Hematopoietic multipotent progenitor cell treated with erythropoietin and hydrocortisone succinate and interleukin-3 and kit ligand, for 6 days (in vitro differentiated cells): ENCODE measurements at places on chromosomes 6 and 20.

GRCh38 chr6:110089323-110089722 is 90.1 kb downstream of the WASF1 start:
- no peak for DNase-seq

DNA sequence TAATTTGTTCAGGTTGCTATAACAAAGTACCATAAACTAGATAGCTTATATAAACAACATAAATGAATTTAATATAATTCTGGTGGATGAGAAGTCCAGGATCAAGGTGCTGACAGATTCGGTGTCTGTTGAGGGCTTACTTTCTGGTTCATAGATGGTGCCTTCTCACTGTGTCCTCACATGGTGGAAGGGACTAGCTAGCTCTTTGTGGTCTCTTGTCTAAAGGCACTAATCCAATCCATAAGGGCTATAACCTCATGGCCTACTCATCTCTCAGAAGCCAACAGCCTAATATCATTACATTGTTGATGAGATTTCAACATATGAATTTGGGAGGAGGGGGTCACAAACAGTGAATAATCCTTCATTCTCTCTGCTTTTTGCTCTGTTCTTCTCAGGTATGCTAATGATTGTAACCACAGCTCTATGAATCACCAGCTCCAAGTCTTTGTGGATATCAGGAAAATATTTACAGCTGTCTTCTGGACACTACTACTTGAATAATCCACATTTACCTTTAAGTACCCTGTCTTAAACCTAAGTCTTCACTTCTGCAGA is 122.3 kb downstream of the NKAIN2 start:
- no peak for DNase-seq

GRCh38 chr20:21234324-21234723 is 68.8 kb upstream of the XRN2 start:
- no peak for DNase-seq

- no peak for DNase-seq
Observed at GRCh38 chr6:137764464-137764863, 102.6 kb upstream of the TNFAIP3 start.

GRCh38 chr6:38646166-38646878 is 6.6 kb upstream of the BTBD9 start:
- no peak for DNase-seq

DNA sequence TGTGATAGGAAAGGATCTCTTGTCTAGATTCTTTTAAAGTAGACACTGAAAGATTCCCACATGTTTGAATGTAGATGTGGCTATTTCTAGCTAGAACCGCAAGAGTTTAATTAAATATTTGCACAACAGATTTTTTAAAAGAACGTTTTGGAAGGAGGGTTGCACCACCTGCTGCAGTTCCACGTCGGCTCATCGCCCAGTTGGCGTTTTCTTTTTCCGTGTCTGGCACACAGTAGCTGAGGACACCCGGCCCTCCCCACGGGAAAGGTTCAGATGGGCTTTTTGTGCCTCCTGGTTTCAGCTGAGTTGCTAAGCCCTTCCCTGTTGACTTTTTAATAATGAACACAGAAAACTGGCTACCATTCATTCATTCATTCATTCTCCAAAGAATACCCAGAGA is 41.8 kb upstream of the DOK5 start:
- DNase-seq = no peak

DNA sequence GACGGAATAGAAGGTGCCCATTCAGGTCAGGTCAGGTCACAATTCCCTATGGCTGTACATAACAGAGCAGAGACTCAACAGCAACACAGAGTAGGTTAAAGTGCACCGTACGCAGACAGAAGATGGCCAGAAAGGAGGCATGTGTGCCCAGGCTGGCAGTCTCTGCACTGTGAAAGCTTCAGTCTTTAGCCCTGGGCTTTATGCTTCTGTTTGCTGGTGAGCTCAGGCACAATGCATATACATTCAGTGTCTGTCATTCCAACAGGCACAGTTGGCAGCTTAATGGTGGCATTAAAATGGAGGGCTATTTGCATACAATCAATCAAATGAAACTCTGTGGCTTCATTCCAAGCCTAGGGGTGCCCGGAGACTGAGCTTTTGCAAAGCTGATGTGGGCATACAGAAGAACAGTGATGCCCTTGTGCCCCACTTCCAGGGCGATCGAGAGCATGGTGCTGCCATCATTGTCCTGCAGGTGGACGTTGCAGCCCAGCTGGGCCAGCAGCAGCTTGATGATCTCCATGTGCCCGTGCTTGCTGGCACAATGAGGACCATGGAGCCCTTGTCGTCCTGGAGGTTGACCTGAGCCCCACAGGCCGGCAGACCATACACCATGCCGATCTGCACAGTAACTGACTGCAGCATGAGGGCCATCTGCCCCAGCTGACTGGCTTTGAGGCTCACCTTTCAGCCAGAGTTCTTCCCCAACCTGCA is 22.4 kb downstream of the TRMT6 start:
- no peak for DNase-seq

DNA sequence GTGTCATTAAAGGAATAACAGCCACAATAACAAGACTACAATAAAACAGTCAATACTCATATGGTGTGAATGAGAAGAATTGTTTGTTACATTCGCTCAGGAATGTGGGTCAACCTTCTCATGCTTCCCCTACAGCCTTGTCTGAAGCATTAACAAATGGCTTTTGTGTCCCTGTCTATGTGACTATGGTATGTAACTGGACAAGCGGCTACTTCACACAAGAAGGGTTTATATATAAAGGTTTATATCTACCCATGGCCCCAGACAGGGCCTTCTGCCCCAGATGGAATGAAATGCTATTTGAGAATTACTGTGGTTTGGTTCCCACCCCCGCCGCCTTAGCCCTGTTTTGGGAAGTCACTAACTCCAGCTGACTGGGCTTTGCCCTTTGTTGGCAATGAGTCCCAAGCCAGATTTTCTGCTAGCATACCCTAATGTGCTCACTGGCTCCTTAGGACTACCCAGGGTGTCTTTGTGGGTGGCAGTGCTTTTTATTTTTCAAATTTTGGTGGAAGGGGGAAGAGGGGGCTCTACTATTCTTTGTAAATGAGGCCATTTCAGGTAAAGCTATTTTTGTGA is 39.4 kb downstream of the TFAP2A start:
- DNase-seq = no peak

- DNase-seq = no peak
Observed at GRCh38 chr20:35271073-35271882, 6.6 kb downstream of the MMP24OS start.

DNA sequence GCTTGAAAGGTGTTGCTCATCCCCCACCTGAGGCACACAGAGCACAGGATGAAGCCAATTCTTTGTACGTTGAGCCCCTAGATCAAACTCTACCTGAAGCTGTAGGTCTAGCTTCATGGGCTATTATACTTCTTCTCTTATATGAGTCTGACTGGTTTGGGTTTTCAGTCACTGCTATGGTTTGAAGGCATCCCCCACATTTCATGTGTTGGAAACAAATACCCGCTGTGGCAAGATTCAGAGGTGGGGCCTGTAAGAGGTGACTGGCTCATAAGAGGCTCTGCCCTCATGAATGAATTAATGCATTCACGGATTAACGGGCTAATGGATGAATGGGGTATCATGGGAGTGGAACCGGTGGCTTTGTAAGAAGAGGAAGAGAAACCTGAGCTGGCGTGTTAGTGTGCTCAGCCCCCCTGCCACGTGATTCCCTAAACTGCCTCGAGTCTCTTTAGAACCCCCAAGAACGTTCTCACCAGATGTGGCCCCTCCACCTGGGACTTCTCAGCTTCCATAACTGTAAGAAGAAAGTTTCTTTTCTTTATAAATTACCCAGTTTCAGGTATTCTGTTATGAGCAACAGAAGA is 39.2 kb downstream of the PREX1 start:
- DNase-seq = no peak

GRCh38 chr6:121791396-121792315 is 356.2 kb downstream of the GJA1 start:
- DNase-seq = no peak

DNA sequence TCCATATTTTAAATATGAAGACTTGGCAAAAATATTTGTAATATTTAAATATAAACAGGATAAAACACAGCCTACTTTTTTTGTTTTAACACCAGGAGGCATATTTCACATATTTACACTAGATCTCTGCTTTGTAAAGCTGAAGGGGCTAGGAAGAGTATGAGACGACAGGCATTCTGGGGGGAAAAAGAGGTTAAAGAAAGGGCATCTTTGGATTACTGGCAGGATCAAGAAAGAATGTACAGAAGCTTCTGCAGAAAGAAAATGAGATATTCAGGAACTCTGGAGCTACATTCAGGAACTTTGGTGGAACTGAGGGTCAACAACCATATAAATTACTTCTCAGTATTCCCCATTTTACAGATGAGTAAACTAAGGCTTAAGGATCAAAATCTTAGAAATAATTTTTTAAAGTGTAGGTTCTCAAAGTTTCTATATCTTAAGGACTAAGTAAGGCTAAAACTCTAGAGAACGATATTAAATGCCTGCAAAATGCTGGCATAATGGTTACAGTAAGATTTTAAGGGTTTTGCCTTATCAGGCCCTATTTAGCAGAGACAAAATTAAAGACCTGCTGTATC is 156.5 kb downstream of the CDK19 start:
- DNase-seq = no peak

DNA sequence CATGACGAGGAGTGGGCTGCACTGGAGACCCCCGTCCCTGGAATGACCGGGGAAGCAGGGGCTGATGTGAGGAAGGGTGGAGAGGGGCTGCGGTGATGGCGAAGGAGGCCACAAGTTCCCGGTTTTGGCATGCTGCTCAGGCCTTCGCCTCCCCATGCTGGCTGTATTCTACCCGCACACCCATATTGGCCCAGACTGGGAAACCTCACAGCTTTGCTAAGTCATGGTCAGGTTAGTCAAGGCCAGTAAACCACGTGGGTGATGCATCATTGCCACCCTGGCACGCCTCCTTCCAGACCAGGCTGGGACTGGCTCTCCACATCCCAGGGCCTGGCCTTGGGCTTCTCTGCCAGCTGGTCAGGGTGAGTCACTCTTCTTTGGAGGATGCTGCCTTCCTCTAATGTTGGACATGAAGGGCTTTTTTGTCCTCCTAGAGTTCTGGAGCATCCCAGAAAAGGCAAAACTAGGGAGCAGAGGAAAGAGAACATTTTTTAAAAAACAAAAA is 53.8 kb downstream of the PCNA start:
- DNase-seq = peak; percentile 84

GRCh38 chr6:29730575-29731126 is 7.4 kb downstream of the HLA-F start:
- DNase-seq = no peak

DNA sequence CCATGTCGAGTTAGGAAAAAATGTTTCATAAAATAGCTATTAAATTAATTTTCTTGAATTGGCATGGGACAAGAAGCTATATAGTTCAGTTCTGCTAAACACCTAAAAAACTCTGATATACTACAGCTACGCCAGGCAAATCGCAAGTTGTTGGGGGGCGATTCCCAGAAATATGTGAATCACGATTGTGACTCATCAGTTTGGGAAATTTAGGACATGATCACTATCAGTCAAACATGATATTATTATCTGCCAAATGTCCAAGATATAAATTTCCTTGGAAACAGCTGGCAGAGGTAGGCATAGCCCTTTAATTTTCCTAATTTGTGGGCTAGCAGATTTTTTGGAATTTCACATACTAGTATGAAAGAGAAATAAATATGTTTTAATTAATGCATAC is 123.6 kb downstream of the ATXN1 start:
- DNase-seq = no peak

DNA sequence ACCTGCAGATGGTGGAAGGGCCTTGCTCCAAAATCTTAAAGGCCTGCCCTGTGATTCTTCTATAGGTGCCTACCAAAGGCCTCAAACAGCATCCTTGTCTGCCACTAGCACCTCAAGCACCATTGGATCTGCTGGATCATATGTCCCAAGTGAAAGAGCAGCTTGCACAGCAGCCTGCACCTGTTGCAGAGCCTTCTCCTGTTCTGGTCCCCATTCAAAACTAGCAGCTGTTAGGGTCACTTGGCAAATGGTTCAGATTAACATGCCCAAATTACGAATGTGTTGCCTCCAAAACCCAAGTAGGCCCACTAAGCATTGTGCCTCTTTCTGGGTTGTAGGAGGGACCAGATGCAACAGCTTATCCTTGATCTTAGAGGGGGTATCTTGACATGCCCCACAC is 99.6 kb upstream of the F13A1 start:
- DNase-seq = no peak

DNA sequence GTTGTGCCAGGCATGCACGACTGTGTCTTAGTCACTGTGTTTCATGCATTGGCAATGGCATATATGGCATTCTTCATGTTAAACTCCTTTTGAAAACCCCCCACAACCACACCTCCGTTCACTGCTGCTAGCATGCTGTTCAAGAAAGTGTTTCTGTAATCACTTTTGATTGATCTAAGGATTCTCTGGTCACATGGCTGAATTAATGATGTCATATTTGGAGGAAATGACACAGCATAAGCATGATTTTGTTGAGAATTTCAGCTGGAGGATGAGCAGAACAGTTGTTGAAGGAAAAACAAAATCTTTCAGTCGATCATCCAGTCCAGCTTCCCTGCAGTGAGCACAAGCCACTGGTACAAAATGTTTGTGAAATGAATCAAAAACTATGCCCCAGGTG is 203.5 kb upstream of the ECI2 start:
- DNase-seq = no peak

GRCh38 chr6:37177077-37177934 is 7.4 kb downstream of the PIM1 start:
- DNase-seq = peak; percentile 96

DNA sequence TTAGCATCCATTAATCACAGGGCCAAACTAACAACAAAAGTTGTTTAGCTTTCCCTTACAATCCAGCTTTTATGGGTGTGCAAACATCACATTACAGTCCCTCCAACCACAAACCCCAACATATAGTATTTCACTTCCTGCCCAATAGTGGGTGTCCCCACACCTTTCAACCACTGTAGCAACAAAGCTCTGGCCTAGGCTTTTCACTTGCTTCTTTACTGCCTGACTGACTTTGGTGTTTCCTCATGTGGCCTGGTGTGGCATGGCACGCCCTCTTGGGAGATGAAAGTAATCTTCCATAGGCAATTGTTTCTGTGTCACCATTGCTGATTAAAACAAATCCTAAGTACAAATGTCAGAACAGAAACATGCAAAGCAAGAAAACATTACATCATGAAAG is 46.3 kb downstream of the MCM8 start:
- DNase-seq = peak; percentile 60

DNA sequence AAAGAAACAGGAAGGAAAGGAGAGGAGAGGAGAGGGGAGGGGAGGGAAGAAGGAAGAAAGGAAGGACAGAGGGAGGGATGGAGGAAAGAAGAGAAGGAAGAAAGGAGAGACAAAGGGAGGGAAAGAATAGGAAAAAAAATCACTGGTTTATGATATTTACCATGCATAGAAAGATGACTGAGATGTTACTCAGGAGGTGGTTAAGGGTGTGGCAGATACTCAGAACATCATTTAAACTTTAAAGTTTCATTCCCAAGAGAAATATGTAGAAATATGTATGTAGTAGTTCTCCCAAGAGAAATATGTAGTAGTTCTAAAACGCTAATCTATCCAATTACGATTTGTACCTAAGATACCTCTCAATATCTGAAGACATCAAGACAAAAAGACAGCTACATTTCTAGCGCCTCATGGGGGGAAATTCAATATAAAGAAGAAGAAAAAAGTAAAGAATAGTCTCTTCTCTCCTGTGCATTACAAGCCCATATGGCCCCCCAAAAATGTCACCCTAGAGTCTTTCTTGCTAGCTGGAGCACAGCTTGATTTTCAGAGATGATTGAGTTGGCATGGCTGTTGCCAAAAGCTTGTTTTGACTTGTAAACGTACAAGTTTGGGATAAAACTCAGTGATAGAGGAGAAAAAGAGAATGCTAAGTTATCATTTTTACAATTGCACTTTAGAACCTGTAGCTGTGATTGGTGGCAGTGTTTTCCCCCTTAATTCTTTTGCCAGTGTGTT is 539.2 kb downstream of the CDH26 start:
- no peak for DNase-seq
